ENCODE measurements at places on chromosomes 12 and 14.

DNA sequence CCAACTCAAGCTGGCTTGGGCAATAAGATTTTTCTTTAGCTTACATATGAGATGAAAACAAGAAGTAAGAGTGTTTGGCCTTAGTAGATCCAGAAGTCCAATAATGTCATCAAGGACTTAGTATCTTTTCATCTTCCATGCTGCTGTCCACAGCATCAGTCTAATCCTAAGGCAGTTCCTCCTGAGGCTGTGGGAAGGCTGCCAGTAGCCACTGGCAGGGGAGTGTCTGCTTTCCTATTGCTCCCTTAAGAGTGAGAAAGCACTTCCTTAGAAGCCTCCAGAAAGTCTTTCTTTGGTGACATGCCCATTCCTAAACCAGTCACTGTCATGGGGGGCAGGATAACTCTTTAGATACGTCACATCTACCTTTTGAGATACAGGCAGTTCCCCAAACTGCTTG is 317.7 kb downstream of the BMP4 start:
- DNase-seq = no peak

DNA sequence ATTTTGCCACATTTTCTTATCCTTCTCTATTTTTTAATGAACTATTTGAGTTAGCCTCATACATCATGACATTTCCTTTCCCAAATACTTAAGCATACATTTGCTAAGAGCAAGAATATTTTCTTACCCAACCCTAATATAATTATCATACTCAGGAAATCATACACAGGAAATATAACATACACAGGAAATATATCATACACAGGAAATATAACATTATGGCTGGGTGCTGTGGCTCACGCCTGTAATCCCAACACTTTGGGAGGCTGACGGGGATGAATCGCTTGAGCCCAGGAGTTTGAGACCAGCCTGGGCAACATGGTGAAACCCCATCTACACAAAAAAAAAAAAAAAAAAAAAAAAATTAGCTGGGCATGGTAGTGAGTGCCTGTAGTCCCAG is 4.9 kb downstream of the NCKAP1L start:
- no peak for DNase-seq

DNA sequence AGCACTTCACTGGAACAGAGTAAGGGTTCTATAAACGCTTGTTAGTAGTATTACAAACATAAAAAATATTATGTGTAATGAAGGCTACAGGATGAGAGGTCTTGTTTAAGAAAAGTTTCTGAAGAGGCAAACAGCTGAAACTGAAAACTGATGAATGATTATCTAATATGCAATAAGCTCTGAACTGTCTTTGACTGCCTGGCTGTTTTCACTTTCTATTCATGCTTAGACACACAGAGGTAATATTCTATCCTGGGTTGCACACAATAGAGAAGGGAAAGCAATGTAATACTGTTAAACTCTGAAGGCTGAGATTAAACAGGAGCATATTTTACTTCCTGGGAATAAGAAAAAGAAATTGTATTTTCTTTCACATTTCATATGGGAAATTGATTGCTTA is 251.3 kb downstream of the ALX1 start:
- DNase-seq = no peak

GRCh38 chr12:76031081-76031413 is 529 bp downstream of the PHLDA1 start:
- DNase-seq = no peak

GRCh38 chr12:99367181-99367580 is 280.4 kb upstream of the GARIN6 start:
- no peak for DNase-seq

- no peak for DNase-seq
Observed at GRCh38 chr12:109892748-109893147, 7.3 kb upstream of the TCHP start.

GRCh38 chr12:54053003-54053750 is 458 bp upstream of the HOXC4 start:
- peak; percentile 43 for DNase-seq

DNA sequence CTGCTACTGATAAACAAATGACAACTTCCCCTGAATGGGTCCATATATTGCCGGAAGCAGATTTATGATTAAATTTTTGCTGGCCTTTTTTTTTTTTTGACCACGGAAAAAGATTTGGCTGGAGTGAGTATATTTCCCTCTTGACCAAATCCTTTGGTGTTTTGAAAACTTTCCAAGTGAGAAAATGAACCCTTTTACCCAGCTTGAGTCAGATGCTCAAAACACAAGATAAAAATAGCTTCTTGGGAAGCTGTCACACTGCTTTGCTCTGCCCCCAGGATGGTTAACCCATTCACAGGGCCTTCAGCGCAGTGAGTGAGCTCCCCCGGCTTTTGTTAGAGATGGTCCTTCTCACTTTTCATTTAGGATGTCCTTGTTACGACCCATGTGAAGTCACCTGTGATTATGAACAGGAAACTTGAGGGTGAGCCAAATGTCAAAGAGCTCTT is 224.3 kb downstream of the PELI2 start:
- DNase-seq = peak; percentile 43

DNA sequence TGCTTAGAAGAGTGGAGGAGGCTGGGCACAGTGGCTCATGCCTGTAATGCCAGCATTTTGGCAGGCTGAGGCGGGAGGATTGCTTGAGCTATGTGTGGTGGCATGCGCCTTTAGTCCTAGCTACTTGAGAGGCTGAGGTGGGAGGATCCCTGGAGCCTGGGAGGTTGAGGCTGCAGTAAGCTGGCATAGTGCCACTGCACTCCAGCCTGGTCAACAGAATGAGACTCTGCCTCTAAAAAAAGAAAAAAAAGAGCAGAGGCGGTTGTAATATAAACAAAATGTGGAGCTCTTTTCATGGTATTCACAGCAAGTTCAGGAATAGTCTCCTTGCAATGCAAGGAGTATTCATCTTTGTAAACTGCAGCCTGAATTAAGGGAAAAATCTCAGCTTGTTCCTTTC is 27.2 kb downstream of the ARID2 start:
- peak; percentile 5 for DNase-seq

GRCh38 chr14:94682736-94683135 is 70.5 kb downstream of the SERPINA3 start:
- DNase-seq = no peak

DNA sequence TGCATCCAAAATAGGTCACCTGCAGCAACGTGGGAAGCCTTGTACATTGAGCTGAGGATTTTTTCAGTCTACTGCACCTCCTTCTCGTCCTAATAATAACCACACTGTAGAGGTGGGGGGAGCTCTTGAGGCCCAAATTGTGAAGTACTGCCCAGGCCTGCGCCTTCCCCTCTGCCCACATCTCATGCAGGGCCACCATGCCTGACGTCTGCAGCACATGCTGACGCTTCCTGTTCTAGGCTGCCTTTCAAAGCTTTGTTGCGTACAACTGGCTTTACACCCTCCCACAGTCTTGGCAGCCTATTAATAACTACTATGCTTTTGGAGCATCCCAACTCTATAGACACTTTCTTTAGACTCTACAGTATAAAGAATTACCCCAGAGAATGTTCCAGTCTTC is 26.5 kb upstream of the TTC7B start:
- DNase-seq = no peak

GRCh38 chr12:8596561-8596960 is 16.1 kb downstream of the AICDA start:
- no peak for DNase-seq

DNA sequence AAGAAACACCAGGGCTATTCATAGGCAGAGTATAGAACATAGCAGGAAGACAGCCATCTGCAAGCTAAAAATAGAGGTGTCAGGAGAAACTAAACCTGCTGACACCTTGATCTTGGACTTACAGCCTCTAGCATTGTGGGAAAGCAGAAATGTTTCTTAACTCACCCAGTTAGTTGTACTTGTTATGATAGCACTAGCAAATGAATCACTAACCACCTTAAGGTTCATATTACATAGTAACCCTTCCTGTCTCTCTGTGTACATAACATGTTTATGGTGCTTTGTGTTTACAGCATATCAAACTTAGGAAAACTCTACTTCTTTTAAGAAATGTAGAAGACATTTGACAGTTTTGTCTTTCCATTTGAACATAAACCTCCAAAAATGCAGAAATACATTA is 1031.3 kb downstream of the FSCB start:
- DNase-seq = no peak

DNA sequence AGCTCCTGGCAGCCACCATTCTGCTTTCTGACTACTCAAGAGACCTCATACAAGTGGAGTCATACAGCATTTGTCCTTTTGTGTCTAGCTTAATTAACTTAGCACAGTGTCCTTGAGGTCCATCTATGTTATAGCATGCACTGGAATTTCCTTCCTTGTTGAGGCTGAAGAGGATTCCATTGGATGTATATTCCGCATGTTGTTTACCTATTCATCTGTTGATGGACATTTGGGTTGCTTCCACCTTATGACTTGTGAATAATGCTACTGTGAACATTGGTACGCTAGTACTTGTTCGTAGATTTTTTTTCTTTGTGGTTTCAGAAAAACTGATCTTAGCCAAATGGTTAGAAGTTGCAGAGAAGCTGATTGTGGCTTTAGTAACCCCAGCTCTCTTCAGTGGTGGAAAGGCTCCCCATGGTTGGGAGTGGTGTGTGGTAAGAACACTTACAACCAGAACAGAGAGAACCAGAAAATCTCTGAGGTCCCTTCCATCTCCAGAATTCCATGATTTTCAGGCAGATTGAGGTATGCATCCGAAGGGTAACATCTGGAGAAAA is 118.4 kb downstream of the SAMD4A start:
- DNase-seq = no peak

GRCh38 chr12:127389923-127390322 is 877.0 kb upstream of the TMEM132C start:
- peak; percentile 52 for DNase-seq

Measured in AG08396 (cell line).